ENCODE measurements at places on chromosomes 1 and 21. TPM values are rescaled to one million over a fixed set of nuclear protein-coding genes. Genes with fewer than 3 reads are reported as not detected.

- H3K27me3 ChIP-seq, result no peaks in the 10 kb centered on the region
- H3K36me3 ChIP-seq, result no peaks in the 10 kb centered on the region
- no peak for DNase-seq
- no peaks in the 10 kb centered on the region for H3K4me1 ChIP-seq
These were observed 105.8 kb upstream of the DSCAM start for GRCh38 chr21:40952551-40953323.

DNA sequence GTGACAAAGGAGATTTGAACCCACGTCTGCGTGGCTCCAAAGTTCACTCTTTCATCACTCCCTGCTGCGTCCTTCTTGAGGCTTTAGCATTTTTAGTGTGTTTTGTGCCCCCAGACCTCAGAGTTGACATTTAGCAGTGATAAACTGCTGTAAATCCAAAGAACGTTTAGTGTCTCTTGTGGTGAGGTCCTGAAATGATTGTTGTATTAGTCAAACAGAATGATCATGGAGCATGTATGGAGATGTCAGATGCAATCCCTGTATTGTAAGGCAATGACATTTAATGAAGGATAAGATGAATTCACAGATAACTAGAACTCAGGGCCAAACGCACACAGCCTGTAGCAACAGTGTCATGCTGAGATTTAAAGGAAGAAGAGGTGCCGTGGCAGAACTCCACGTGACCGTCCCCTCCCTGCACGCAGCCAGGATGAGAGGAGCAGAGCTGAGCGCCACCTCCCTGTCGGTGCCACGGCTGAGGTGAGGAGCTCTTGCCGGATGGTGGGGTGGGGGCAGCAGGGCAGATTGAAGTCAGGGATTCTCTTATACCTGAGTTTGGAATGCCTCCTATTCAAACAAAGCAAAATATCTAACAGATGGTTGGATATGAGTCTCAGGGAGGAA is 30.1 kb downstream of the NTPCR start:
- H3K27ac ChIP-seq, result peak overlapping the region; percentile 19
- peaks cover 22% of the 10 kb centered on the region for H3K4me1 ChIP-seq
- H3K36me3 ChIP-seq, result peaks cover 34% of the 10 kb centered on the region
- H3K27me3 ChIP-seq, result no peaks in the 10 kb centered on the region
- no peak for DNase-seq
- H3K4me3 ChIP-seq, result no peak overlapping the region

GRCh38 chr1:216997069-216997468 is 273.8 kb upstream of the ESRRG start:
- no peaks in the 10 kb centered on the region for H3K4me1 ChIP-seq
- H3K27ac ChIP-seq, result no peak overlapping the region
- H3K36me3 ChIP-seq, result no peaks in the 10 kb centered on the region

GRCh38 chr1:29960156-29960755 is 723.9 kb downstream of the PTPRU start:
- no peaks in the 10 kb centered on the region for H3K4me1 ChIP-seq
- H3K27ac ChIP-seq, result no peak overlapping the region
- no peaks in the 10 kb centered on the region for H3K36me3 ChIP-seq
- no peaks in the 10 kb centered on the region for H3K27me3 ChIP-seq
- no peak for DNase-seq

GRCh38 chr1:228004856-228005462 is 1.8 kb upstream of the WNT3A start:
- H3K4me3 ChIP-seq, result no peak overlapping the region
- H3K27me3 ChIP-seq, result peaks cover 52% of the 10 kb centered on the region
- no peaks in the 10 kb centered on the region for H3K36me3 ChIP-seq
- DNase-seq, result no peak
- H3K27ac ChIP-seq, result no peak overlapping the region

- no peaks in the 10 kb centered on the region for H3K27me3 ChIP-seq
- H3K4me1 ChIP-seq, result no peaks in the 10 kb centered on the region
- no peaks in the 10 kb centered on the region for H3K36me3 ChIP-seq
- H3K27ac ChIP-seq, result no peak overlapping the region
These were observed 5.5 kb upstream of the RGS21 start for GRCh38 chr1:192311281-192311680.

- no peak overlapping the region for H3K4me3 ChIP-seq
- no peaks in the 10 kb centered on the region for H3K27me3 ChIP-seq
- H3K4me1 ChIP-seq, result peaks cover 37% of the 10 kb centered on the region
- H3K36me3 ChIP-seq, result peaks cover 41% of the 10 kb centered on the region
- DNase-seq, result no peak
- H3K27ac ChIP-seq, result no peak overlapping the region
These were observed 23.1 kb downstream of the SNAP47 start for GRCh38 chr1:227758366-227758765.

The NBPF11 gene
- 7.7 TPM for total RNA-seq

The FCN3 gene
- not detected for total RNA-seq

The SLC45A1 gene
- not detected for total RNA-seq

The TOR1AIP2 gene
- 49.0 TPM for total RNA-seq

The SPRR2F gene
- not detected for total RNA-seq
